RPMI8226 (cell line): ENCODE measurements at places on chromosomes 4 and X.

DNA sequence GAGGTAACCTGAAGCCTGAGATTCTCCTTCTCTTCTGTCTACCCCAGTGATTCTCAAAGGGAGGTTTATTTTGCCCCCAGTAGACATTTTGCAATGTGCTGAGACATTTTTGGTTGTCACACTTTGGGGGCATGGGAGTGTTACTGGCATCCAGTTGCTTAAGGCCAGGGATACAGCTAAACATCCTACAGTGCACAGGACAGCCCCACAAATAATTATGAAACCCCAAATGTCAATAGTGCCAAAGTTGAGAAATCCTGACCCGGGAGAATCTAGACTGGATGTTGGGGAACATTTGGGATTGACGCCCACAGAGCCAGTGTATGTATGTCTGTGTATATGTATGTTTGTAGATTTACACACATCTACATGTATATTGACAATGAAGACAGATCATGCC is 13.2 kb downstream of the MID1 start:
- DNase-seq: no peak

DNA sequence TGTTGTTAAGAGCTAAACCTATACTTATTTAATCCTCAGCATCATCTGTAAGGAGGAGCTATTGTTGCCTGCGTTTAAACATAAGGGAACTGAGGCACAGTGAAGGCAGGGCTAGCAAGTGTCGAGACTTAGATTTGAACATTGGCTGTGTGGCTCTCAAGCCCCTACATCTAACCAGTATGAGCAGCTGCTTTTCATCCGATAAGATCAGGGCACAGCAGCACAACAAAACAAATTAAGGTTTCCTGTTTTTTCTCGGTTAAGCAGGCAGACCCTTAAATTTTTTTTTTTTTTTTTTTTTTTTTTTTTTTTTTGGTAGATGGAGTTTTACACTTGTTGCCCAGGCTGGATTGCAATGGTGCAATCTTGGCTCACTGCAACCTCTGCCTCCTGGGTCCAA is 35.6 kb downstream of the RAB40A start:
- no peak for DNase-seq

DNA sequence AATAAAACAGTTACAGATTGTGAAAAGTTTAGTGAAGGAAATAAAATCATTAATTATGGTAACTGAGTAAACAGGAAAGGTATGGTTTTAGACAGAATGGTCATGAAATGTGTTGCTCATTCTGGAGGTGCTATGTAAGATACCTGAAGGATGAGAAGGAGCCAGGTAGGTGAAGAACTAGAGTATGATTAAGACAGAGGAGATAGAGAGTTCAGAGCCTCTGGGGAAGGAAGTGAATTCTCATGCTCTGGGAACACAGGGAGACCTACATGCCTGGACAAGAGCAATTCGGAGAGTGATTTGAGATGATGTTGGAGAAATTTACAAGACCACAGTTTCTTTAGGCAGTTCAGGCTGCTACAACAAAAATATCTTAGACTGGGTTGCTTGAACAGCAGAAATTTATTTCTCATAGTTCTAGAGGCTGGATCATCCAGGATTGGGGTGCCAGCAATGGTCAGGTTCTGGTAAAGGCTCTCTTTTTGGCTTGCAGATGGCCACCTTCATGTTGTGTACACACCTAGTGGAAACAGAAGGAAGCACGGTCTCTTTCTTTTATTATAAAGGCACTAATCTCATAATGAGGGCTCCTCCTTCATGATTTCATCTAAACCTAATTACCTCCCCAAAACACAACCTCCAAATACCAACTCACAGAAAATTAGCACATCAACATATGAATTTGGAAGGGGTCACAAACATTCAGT is 1416.1 kb downstream of the PCDH7 start:
- DNase-seq: no peak

DNA sequence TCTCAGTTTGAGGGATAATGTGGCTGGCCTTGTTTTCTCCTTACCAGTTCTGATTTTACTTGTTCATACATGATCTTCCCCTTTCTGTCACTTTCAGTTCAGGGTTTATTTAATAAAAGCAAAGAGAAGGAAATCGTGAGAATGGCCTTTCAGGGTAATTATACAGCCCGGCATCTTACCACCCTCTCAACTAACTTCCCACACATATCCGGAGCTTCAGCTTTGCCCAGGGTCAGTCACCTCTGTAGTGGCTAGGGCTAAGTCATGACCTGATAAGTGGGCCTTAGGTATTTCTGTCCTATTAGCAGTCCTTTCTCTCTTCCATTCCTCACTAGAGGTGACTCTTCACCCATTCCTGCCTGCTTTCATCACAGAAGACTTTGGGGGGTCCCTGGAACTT is 15.8 kb downstream of the TRPC5 start:
- DNase-seq: no peak

DNA sequence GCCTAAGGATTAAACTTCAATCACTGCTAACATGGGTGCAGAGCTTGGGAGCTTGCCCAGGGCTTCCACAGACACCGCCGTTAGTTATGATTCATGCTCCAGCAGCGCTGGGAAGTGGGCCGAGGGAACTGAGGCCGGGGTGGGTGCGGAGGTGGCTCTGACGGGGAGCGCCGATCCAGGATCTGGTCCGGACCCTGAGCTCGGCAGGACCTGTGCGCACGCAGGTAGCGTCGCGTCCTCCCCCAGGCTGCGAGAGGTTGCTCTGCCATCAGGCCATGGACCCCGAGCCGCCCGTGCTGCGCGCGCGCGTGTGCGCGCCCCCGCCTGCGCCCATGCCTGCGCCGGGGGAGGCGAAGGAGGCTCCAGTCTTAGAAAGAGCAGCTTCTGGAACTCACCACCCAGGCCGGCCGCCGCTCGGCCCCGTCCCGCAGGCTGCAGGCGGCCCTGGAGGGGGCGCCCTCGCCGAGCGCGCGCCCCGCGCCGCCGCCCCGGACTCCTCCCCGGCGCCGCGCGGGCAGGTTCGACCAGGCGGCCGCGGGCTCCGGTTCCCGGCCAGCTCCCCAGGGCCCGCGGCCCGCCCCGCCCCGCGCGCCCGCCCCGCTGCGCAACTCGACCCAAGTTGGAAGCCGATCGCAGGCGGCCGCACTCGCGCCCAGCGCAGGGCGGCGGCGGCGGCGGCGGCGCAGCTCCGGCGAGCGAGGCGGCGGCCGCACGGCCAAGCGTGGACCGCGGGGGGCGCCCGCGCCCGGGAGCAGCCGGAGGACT is 732 bp upstream of the ADRA2C start:
- no peak for DNase-seq

- no peak for DNase-seq
These were observed 153.5 kb upstream of the FAM241A start for GRCh38 chr4:111991797-111992196.
